Trophoblast cell (in vitro differentiated cells and primary cell): ENCODE measurements at places on chromosomes 3 and 15.

DNA sequence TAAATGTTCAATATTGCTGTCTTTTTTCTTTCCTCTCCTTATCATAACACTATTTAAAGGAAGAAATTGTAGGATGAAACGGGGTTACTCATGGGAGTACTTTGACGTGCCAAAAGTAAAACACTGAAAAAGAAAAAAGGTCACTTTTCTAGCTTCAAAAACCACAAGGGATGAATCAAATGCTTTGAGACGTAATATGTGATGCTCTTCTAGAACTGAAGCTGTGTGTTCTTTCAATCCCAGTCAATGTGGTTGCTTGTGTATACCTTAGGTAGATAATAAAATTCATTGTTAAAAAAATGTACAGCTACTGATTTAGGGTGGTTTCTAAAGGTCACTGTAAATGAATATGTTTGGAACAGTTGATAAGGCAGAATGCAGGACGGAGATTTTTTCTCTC is 538.8 kb upstream of the ZNF717 start:
- no peak for DNase-seq

GRCh38 chr3:133980035-133980434 is 49.7 kb downstream of the SLCO2A1 start:
- peak; percentile 51 for DNase-seq

DNA sequence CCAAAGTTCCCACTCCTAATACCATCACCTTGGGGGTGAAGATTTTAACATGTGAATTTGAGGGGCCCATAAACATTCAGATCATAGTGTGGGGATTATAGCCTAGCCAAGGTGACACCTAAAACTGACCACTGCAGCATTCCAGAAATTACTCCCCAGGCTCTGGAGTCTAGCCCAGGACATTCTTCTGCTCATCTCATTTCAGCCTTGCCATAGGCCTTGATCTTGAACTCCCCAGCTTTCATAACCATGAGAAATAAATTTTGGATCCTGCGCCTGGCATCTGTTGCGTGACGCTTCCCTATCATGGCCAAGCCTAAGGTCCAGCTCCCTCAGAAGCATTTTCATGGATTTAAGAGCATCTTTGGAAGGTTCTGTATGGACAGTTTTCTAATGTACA is 502.9 kb upstream of the THBS1 start:
- DNase-seq: no peak

- no peak for DNase-seq
Measured at GRCh38 chr15:54374184-54374952, 396.1 kb downstream of the UNC13C start.

- no peak for DNase-seq
Measured at GRCh38 chr3:194586836-194587235, 46.4 kb downstream of the TMEM44 start.

GRCh38 chr3:68121287-68121686 is 466.9 kb upstream of the SUCLG2 start:
- no peak for DNase-seq

- DNase-seq: no peak
Measured at GRCh38 chr3:30912301-30912700, 17.8 kb upstream of the GADL1 start.

DNA sequence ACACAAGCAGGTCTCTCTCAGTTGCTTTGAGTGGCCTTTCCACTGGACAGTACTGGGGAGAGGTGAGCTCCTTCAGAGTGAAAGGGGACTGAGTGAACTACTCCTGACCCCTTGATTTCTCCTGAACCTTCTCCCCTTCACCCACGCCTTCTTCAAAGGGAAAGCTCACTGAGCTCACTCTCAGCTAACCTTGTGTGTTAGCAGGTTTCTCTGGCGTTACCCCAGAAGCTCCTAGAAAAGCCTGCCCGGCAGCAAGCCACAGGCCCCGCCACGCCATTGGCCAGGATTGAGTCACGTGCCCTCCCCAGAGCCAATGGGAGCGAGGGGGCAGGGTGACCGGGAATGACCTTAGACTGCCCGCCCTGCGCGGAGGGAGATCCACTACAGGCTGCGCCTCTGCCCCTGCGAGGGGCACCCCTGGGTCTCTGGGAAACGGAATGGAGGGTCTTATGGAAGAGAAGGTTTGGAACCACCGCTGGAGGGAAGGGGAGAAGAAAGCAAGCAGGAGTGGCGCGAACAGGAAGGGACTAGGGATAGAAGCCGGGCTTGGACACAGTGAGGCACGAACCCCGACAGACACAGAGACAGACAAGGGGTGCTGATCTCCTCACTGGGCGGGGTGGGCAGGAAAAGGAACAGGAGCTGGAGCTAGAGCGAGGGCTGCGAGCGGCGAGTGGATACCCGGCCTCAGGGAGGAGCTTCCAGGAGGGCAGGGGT is 17.4 kb upstream of the CLK3 start:
- DNase-seq: peak; percentile 83

DNA sequence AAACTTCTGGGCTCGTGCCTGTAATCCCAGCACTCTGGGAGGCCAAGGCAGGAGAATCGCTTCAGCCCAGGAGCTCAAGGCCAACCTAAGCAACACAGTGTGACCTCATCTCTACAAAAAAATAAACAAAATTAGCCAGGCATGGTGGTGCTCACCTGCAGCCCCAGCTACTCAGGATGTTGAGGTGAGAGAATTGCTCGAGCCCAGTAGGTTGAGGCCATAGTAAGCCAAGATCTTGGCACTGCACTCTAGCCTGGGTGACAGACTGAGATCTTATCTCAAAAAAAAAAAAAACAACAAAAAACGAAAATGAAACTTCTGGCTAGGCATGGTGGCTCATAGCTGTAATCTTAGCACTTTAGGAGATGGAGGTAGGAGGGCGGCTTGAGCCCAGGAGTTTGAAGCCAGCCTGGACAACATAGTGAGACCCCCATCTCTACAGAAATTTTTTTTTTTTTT is 53.7 kb downstream of the PIK3CB start:
- no peak for DNase-seq

DNA sequence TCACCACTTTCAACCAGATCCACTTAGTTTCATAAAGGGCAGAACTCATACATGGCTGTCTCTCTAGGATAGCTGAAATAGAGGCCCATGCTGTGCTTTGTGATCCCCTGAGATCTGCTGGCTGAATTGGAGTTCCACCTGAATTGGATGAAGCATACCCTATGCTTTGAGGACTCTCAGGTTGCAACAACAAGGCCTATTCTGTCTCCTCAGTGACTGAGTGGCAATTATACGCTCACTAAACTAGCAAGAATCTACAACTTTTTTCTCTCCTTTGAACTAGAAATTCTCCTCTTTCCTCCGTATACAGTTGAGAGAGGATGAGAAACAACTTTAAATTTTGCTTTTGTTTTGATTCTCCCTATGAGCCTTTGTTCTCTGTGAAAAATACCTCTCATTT is 348.7 kb downstream of the LSAMP start:
- DNase-seq: no peak
